T1000 (cell line): ENCODE measurements at places on chromosomes 4 and X.

DNA sequence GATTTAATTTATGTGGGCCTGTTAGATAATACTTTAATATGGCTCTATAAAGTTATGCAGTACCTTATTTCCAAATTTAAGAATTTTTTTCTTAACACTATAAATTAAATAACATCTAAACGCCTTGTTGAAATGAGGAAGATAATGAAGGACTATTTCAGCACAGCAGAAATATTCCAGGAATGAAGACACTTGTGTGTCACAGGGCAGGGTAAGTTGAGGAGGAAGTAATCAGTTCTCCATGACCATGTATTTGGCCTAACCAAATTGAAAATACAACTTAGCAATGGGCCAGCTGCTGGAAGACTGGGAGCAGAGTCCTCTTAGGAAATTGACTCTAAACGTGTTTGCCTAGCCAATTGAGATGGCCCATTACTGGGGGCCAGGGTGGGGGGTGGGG is 16.9 kb downstream of the CXCL3 start:
- no peak for DNase-seq

GRCh38 chr4:36255577-36255976 is 11.3 kb upstream of the ARAP2 start:
- no peak for DNase-seq

GRCh38 chrX:31435592-31435991 is 363.8 kb upstream of the FTHL17 start:
- no peak for DNase-seq

DNA sequence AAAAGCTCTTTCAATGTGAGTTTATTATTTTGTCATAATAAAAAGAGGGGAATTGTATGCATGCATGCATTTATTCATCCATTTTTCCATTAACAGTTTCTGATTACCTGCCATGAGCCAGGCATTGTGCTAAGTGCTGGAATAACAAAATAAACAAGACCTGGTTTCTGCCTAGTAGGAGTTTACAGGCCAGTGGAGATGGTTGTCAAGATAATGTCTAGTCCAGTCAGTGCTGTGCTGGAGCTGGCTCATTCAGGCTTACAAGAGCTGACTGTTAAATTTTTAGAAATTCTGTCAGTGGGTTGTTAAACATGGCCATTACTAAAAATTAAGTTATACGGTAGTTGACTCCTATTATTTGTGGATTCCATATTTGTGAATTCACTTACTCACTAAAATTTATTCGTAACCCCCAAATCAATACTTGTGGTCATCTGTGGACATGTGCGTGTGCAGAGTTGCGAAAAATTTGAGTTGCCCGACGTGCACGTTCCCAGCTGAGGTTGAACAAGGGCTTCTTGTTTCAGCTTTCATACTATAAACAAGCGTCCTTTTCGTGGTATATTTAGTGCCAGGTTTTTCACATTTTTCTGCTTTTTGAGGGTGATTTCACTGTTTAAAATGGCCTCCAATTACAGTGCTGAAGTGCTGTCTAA is 172.3 kb upstream of the RPS6KA3 start:
- no peak for DNase-seq

GRCh38 chrX:38868321-38868720 is 67.1 kb downstream of the MID1IP1 start:
- no peak for DNase-seq

DNA sequence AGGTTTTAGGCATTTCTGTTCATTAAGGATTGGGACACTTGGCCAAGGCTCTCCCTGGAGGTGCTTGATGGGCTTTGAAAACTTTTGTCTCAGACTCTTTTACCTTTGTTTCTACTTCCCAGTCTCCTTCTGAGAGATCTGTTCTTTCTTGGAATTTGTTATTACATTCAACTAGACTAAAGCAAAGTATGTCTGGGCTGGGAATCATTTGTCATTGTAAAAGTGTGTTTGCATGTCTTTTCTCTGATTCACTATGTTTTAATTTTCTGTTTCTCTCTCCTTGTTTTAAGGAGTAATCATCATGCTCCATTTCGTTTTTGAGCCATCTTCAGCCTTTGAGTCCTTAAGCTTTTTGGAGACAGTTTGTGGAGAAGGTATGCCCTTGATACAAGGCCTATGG is 12.2 kb upstream of the PGRMC2 start:
- DNase-seq = no peak

DNA sequence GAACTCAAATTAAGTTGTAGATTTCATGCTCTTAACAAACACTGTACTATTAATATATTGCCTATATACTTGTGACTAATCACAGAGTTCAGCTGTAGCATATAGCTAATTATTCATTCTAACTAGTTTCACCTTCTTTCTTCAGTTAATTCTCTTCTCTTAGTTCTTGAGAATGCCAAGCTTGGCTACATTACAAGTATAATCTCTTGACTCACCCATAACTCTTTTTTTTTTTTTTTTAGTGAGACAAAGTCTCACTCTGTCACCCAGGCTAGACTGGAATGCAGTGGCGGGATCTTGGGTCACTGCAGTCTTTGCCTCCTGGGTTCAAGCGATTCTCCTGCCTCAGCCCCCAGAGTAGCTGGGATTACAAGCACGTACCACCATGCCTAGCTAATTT is 5.4 kb downstream of the KLHL5 start:
- DNase-seq = no peak

- DNase-seq = no peak
These were observed 23.1 kb upstream of the GABRG1 start for GRCh38 chr4:46146993-46147392.

DNA sequence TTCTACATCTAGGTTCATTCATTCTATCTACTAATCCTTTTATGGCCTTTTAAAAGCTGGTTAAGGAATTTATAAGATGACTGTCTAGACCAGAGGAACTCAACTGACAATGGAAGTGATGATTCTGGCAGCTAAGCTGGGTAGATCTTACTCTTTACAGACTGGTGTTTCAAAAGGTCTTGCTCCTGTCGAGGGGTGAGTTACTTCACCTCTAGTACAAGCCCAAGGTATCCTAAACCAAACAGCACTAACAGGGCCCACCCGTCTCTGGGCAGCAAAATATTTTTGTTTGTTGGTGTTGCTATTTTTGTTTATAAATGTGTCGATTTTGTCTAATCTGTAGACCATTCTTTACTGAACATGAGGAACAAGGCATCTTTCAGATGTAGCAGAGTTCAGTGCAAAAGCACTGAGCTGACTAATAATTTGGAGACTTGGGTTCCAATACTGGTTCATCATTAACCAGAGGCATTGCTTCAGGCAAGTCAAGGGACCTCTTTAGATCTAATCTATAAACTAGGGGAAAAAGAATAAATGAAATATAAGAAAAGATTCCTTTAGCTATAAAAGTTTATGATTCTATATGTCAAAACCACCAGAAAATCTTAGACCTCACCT is 90.3 kb upstream of the FRG1 start:
- DNase-seq = no peak

- no peak for DNase-seq
These were observed 68.2 kb downstream of the HEPH start for GRCh38 chrX:66232296-66232695.

GRCh38 chrX:6851140-6851539 is 296.4 kb upstream of the STS start:
- no peak for DNase-seq

GRCh38 chrX:24020306-24020876 is 6.6 kb downstream of the KLHL15 start:
- no peak for DNase-seq

DNA sequence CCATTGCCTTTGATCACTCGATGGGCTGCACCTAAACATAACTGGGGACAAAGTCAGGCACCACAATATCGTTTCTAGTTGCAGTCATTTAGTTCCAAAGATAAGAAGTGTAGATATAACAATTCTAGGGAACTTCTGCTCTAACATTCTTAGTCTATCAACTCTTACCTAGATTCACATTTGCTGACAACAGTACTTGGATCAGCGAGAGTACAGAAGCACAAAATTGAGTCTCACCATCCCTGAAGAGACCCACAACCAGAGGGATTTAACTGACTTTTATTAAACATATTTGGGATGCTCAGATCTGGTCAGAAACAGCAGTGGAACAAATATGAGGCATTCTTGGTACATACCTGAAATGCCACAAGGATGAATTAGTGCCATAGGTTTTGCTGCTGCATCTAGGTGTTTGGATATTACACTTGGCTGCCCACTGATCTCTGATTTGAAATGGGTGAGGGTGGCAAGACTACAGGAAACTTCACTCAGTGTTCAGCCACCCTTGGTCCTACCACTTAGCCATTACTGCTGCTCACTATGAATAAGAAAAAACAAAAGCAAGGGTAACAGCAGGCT is 28.9 kb upstream of the HUWE1 start:
- no peak for DNase-seq

DNA sequence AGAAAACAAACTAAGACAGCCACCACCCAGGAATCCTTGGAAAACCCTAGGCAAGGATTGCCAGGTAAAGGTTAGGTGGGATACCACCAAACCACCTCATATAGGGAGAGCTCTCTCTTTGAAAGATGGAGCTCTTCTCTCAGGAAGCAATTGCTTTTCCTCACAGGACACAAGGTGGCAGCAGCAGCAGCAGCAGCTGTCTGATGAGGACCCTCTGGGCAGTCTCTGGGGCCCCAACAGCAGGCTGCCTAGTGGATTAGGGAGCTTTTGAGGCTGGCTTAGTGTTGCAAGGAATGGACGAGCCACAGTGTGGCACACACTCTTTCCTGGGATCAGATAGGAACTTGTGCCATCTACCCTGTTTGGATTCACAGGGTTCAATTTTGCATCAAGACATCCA is 41.4 kb upstream of the CHRDL1 start:
- DNase-seq = no peak

DNA sequence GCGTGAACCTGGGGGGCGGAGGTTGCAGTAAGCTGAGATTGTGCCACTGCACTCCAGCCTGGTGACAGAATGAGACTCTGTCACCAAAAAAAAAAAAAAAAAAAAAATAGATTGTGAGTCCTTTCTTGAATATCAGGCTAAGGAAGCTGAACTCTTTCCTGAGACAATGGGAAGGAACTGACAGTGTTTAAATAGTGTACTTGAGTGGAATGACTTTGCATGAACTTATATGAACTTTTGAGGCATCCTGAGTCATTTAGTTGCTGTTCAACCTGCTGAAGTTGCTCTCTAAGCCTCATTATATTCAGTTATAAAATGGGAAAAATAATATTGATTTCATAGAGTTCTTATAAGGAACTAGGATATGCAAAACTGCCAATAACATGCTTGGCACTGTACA is 79.3 kb upstream of the LIMCH1 start:
- no peak for DNase-seq
